ENCODE measurements at places on chromosomes 5 and 9.
A peak's percentile ranks its signal among the peaks of the same experiment; 100 is the strongest.

DNA sequence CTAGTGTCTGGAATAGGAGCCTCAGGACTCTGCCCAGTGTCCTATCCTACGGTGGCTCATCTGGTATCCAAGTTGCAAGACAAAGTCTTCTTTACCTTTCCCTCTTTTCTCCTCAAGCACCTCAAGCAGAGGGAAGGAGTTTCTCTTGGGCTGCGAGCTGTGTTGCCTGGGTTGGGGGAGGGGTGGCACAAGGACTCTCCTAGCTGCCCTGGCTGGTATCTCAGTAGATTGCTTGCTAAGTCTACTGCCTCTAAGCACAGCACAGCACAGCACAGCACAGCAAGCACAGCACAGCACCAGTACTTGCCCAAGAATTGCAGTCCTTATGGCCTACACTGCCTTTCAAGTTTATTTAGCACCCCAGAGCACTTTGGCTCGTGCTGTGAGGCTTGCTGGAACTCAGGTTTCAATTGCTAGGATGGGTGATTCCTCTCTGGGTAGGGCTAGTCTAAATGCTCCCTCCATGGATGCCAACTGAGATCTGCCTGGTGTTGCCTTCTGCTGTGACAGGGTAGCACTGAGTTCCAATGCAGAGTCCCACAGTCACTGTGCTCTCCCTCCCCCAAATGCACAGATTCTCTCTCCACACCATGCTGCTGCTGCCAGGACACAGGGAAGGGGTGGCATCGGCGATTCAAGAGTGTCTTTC is 213.1 kb upstream of the POU5F2 start:
- no peak for DNase-seq

GRCh38 chr5:180304431-180305375 is 12.8 kb upstream of the MAPK9 start:
- DNase-seq: no peak

DNA sequence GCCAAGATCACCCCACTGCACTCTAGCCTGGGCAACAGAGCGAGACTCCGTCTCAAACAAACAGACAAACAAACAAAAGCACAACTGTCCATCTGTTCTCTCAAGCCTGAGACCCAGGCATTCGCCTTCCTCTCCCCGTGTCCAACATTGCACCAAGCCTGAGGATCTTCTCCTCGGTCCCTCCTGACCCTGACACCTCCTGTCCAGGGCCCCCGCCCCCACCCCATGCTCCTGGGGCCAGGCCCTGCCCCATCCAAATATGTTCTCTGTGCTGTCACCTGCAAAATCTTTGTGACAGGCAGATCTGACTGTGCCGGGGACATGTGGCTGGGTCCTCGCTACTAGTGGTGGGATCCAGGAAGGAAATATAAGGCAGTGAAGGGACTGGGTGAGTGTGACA is 33.4 kb upstream of the UNC5A start:
- DNase-seq: no peak

GRCh38 chr5:50415912-50416311 is 25.2 kb downstream of the EMB start:
- no peak for DNase-seq

DNA sequence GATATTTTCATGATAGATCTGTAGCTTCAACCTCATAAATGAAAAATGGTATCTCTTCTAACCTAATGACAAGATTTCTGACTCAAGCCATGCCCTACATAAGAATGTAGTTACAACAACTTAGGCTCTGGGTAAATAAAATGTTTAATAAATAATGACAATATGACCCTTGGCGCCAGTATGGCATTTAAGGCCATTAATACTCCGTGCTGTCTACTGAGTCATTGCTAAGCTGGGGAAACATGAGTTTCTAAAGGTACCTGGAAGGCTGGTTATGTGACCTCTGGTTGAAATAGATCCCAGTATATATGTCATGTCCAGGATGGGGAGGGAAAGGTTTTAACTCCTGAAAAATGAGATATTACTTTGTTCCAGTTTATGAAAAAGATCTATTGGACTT is 58.0 kb upstream of the CEMIP2 start:
- no peak for DNase-seq

- no peak for DNase-seq
Observed at GRCh38 chr5:168672888-168673287, 93.7 kb upstream of the PANK3 start.

- DNase-seq: no peak
Observed at GRCh38 chr5:76943006-76943405, 9.8 kb upstream of the CRHBP start.

GRCh38 chr5:79590396-79590999 is 21.7 kb upstream of the TENT2 start:
- no peak for DNase-seq

DNA sequence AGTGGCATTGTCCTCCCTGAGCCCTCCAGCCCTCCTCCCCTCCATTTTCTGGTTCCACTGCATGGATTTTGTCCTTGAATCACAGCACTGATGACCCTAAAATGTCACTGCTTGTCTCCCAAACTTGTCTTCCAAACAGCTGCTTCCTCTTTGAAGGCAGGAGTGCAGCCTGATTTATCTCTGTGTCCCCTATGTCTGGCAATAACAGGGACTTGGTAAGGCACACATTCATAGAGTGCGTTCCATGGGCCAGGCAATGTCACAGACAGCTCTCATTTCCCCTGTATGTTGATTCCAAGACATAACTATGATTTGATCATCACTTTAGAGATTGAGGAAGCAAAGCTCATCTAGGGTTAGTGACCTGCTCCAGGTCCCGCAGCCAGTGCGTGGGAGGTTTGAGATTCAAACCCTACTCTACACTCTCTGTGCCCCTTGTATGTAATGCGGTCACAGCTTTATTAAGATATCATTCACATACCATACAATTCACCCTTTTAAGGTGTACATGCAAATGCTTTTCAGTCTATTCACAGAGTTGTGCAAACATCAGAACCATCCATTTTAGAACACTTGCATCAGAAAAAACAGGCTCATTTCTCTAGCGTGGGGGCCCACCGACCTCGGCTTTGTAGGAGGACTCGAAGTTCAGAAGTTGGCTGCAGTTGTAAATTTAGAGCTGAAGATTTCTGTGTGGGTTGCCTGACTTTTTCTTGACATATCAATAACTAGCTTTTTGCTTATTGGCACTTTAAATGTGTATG is 28.4 kb upstream of the BOD1 start:
- DNase-seq: no peak

DNA sequence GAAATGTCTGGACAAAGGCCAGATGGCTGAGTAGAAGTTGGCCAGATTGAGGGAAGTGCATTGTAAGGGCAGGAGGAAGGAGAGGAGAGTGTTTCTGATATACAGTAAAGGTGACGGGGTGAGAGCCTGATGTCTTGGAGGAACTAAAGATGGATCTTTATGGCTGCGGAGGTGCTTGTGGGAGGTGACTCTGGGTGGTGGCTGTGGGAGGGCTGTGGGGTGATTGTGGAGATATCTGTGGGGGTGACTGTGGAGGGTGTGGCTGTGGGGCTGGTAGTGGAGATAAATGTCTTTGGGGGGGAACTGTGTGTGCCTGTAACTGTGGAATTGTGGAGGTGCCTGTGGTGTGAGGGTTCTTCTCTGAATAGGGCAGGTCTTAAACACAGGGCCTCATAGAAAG is 121.4 kb downstream of the CMYA5 start:
- no peak for DNase-seq

GRCh38 chr9:90821697-90822096 is 20.1 kb downstream of the SYK start:
- DNase-seq: no peak

DNA sequence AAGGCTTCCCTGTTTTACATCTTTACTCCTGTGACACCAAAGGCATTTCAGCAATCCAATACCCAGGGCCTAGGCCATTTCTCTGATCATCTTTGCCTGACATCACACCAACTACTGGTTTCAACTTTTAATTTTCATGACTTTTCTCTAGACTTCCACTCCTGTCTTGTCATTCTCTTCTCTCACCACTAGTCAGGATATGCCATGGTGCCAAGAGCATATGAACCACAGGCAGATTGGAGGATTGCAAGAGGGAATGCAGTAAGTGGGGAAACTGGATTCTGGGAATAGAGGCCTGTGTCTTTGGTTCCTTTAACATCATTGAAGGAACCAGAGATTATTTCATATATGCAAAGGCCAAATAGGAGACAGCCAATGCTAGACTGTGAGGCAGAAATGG is 69.3 kb downstream of the ANKRD31 start:
- DNase-seq: peak; percentile 3

DNA sequence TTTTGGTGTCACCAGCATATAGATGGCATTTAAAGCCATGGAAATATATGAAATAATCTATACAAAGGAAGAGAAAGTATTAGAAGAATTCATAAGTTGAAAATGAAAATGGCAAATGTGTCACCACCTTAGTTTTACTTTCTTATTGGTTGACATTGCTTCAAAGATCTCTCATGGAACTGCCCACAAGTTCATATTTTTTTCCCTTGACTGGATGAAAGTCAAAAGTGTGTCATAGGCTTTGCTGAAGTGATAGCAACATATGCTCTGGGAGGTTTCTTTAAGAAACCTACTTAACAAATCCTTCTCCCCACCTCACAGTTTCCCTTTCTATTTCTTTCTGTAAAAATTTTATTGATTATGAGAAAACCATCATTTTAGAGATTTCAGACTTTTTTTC is 127.2 kb downstream of the VPS13A start:
- DNase-seq: no peak

GRCh38 chr9:127815512-127816361 is 13.1 kb downstream of the FPGS start:
- no peak for DNase-seq

DNA sequence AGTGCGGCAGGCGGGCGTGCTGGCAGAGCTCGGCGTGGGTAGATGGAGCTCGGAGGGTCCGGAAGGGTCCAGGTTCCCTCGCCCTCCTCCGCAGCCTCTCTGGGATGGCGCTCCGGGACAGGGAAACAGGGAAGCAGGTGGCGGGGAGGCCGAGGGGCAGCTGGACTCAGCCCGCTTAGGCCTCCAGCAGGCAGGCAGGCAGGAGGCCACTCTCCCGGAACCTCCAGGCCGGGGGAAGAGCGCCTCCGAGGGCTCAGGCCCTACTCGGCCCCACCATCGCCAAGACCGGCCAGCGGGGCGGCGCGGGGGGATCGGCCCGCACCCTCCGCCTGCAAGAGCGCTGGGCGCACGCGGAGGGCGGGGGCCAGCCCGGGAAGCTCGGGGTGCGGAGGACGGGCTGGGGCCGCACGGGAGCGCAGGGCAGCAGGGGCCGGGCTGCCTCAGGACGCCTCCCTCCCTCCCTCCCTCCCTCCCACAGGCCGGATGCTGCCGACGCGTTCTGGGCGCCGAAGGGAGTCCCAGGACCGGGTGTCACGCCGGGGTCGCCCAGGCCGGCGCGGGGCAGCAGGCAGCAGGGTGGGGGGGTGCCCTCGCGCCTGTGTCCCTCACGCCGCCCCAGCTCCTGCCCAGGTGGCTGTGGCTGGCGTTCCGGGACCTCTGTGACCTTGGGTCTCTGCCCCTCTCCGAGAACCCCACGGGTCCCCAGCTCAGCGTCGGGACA is 977 bp downstream of the MGAT4B start:
- no peak for DNase-seq

- DNase-seq: no peak
Observed at GRCh38 chr9:92963831-92964606, 16.7 kb downstream of the FGD3 start.

DNA sequence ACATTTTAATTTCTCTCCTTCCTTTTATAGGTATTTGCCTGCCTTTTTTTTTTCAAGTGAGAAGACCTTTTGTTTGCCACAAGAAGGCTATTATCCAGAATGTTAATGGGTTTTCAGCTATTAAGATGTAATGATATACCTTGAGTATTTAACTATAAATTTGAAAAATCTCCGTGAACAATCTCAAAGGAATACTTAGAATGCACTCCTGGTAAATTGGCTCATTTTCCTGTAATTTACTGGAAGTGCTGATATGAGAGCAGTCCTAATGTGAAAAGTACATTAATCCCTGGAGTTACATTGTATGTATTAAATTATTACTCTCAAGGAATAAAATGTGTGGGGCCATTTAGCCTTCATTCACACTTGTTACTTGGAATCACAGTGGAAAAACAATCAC is 32.4 kb downstream of the AOPEP start:
- no peak for DNase-seq

DNA sequence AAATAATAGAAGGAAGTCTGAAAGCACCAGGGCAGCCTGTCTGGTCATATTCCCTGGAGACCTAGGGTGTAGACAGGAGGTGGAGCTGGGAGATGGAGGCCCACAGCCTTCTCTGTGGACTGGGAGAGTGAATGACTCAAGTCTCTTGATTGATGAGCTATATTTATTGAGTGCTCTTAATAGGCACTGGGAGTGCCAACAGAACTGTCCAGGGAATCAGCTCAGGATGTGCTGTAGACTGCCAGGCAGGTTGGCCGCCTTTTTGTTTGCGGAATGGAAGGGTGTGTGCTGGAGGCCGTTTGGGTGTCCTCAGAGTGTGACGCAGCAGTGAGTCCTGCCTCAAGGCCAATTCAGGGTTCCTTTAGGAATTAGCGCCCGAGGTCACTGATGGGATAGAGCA is 33.4 kb upstream of the POMT1 start:
- DNase-seq: no peak

GRCh38 chr9:131693651-131694597 is 46.0 kb downstream of the RAPGEF1 start:
- no peak for DNase-seq

- DNase-seq: no peak
Observed at GRCh38 chr9:32882705-32883104, 99.4 kb downstream of the TMEM215 start.

- no peak for DNase-seq
Observed at GRCh38 chr9:90724880-90725279, 76.7 kb upstream of the SYK start.

DNA sequence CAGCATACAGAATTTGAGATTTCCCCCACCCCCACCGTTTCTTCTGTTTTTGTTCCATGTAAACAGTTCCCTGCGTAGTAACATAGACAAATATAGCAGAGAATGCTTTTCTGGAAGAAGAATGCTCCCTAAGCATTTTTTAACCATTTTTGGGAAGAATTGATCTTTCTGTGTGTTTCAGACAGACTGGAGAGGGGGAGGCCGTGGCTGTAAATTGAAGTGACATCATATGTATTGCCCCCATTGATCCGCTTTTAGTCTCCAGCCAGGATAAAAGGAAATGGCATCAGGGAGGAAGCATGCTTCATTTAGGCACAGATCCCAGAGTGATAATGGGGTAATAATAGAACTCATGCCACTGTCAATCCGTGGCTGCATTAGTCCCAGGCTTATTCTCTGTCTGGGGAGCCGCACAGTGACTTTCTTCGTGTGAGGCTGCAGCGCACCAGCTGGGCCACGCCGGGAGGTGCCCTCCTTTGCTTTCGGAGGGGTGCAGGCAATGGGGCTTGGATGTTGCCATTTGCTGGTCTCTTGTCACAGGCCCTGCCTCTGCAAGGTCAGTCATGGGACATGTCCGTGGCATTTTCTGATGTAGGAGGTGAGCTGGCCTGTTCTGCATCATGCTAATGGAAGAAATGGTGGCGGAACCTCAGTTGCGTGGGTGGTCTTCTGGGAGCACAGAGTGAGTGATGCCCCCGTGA is 261.5 kb downstream of the FANCC start:
- no peak for DNase-seq

All from RCC 7860 (cell line).